ENCODE measurements at places on chromosomes 1 and 21.

DNA sequence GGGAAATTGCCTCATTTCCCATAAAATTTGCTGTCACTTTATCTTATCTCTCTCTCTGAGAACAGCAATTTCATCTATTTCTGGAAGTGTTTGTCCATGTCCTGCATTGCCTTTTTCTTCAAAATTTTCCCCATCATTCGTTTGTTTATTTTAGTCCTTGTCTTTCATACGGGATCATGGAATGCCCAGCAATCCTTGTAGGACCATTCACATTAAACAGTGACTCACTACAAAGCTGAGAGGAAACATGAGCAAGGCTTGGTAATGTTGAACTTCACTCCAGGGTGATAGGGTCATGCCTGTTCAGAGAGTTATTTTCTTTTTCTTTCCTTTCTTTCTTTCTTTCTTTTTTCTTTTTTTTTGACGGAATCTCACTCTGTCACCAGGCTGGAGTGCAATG lies 32.2 kb upstream of the HNRNPU start:
- no peak for DNase-seq

DNA sequence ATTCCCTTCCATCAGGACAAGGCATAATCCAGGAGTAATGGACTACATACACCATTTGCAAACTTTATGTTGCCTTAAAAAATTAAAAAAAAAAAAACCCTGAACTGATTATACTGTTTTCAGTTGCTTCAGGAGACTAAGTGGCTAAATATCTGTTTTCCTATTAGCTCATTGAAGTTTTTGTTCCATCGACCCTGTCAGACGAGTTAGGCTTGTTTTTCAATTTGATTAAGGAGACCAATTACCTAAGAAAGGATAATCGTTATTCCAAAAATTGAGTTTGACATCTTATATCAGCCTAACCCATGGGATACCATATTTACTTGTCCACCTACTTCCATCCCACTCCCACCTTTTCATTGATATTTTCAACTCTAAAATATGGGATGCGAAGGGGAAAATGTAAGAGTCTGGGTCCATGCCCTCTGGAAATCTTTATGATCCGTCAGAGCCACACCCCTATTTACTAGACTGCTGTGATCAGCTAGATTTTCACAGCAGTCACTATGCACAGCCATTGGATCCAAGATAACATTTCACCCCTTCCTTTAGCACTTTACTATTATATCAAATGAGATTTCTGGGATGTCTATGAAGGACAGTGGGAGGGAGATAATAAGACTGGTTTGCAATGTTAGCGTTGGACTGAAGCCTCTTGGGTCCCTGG lies 41.0 kb downstream of the IL12RB2 start:
- no peak for DNase-seq

- no peak for DNase-seq
Observed at GRCh38 chr1:58477390-58477789, 69.1 kb downstream of the OMA1 start.

GRCh38 chr1:233085566-233085965 lies 135.2 kb downstream of the NTPCR start:
- no peak for DNase-seq

DNA sequence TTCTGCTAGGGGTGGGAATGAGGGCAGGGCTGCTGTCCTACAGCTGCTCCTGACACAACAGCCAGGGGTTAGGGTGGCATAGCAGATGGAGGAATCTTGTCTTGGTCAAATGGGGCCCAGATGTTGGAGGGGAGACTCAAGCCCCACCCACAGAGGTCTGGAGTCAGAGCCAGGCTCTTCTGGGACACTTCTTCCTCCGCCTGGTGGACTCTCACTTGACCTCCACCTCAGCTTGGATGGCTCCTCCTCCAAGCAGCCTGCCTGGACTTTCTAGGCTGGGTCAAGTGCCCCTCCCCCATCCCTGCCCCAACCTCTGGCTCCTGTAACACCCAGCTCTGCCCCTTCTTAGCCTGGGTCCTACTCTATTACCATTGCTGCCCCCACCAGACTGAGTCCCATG lies 35.5 kb downstream of the EPHA2 start:
- DNase-seq, result no peak

- DNase-seq, result no peak
Observed at GRCh38 chr1:76162254-76162653, 87.7 kb downstream of the ST6GALNAC3 start.

GRCh38 chr1:156601122-156601830 lies at the start of gene GPATCH4:
Gene GPATCH4 (minus strand): TSS chr1:156601479.
- DNase-seq, result peak; percentile 87
